ENCODE measurements at places on chromosomes 2 and 18.

DNA sequence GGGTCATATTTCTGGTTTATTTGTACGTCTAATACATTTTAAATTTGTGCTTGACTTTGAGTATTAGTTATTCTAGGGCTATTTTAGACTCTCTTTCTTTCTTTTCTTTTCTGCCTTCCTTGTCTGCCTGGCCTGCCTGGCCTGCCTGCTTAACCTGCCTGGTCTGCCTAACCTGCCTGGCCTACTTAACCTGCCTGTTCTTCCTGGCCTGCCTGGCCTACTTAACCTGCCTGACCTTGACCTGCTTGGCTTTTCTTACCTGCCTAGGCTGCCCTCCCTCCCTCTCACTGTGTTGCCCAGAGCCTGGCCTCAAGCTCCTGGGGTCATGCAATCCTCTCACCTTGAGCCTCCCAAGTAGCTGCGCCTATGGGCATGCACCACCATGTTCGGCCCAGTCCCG is 83.7 kb downstream of the PMAIP1 start:
- no peak for DNase-seq

DNA sequence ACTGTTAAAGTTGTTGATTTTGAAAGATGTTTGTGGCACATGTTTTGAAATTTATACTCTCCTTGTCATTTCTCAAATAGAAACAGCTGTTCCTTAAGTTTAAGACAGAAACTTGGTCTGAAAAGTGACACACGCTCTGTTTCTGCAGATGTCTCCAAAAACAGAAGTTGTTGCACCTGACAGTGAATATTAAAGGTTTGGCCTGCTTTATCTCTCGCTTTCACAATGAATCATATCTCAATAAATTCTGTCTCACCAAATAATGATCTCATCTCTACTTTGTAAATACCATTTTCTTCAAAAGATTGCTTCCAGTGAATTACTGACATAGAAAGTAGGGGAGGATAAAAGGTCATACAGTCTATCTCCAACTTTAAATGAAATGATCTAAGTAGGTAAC is 294.9 kb upstream of the SYT4 start:
- DNase-seq: no peak

DNA sequence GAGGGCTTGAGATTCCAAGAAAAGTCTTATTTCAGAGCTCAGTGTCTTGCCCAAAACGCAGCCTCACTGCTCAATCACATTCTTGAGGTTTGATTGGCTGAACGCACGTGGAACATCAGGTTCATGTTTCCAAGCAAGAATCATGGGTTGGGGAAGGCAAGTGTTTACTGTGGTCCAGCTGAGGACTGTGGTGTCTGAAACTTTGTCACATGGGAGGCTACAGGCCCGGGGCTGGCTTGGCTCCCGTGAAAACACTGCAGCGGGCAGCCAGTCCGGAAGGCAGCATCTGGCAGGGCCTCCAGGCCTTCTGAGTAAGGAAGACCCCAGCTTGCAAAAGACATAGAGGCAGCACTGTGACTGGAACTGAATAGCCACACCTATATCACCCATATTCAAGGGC is 84.7 kb downstream of the POLR1A start:
- no peak for DNase-seq

DNA sequence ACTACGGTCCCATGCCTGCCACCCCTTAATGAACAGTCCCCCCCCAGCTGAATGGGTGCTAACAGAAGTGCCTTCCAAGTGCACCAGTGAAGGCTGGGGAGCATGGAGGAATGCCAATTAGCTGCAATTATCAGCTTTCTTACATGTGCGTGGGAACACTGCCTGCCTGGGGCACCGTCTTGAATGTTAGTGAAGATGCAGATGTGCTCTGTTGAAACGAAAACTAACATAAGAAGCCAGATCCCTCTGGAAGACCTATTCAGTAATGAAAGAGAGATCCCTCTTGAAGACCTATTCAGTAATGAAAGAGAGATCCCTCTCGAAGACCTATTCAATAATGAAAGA is 154.5 kb downstream of the CLIP4 start:
- no peak for DNase-seq

DNA sequence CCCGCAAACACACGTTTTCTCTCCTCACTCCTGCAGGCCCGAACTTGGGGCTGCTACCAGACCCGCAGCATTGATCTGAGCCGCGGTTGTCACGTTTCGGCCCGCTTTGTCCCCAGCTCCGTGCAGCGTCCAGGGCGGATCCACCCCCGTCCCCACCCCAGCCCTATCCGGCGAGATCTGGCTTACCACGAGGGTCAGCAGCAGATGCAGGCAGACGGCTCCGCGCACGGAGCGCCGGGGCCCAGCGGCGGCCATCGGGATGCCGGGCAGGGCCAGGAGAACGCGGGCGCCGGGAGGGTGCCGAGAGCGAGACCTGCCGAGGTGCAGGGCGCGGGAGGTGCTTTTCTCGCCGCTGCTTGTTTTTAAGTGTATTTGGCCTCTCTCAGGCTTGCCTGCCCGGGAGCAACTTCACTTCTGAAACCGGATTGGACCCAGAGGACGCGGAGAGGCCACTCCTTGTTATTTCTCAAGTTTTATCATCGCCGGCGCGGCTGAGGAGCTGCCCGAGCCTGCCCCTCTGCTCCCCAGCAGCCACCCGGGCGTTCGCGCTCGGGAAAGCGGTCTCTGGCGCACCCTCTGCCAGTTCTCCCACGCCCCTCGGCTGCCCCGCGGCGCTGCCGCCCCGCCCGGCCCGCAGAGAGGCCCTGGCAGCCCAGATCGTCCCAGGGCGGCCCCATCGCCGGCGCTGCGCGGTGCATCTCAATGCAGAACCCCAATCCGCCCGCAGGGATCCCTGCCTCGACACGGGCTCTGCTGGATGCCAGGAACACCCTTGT is at the start of gene DSC3:
TSS of gene DSC3 (minus strand) at position 337 of the 776 bp plus-strand sequence. CDS start at position 255, 82 bp downstream.
- peak; percentile 63 for DNase-seq

GRCh38 chr2:241309684-241310117 is 5.8 kb downstream of the HDLBP start:
- DNase-seq: no peak

DNA sequence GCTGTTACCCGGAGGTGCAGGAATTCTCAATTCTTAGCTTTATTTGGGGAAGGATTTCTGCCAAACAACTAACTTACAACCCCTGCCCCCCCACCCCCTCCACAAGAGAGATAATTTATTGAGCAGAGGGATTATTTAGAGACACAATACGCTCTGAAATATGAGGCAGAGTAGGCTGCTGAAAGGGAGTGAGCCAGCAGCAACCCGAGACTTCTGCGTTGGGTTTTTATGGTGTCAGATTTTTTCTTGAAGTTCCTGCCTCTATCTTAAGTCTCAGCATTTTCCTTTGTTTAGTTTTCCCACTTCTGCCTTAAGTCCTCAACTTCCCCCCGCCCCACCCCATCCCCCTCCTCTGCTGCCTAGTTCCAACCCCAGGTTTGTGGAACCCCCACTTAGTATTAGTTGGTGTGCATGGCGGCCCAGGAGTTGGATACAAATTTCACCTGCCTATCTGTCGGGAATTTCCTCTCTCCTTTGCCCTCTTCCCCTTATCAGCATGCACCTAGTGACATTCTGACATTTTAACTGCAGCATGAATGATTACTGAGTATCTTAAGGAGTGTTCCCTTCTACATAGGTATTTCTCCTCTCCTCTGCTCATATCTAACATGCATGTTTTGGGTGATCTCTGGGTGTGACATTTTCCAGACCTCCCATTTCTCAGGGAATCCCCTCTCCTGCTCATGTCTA is 1635.9 kb upstream of the LRRTM1 start:
- DNase-seq: no peak

DNA sequence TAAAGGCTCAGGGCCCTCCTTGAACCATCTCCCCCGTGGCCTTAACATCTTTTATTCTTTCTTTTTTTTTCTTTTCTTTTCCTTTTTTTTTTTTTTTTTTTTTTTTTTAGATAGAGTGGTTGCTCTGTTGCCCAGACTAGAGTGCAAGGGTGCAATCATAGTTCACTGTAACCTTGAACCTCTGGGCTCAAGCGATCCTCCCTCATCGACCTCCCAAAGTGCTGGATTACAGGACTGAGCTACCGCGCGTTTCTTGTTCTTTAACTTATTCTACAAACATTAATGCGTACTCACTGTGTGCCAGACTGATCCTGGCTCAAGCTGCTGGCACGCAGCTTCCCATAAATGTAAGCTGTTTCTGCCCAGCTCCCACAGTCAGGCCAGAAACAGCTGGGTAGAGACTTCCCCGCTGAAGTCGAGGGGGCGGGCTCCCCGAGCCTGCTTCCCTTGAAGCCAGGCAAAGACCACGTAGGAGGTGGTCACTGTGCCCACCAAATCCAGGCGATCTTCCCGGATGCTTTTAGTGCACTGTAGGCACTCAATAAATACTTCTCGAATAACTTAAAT is 29.2 kb upstream of the ATP6V1B1 start:
- DNase-seq: no peak

DNA sequence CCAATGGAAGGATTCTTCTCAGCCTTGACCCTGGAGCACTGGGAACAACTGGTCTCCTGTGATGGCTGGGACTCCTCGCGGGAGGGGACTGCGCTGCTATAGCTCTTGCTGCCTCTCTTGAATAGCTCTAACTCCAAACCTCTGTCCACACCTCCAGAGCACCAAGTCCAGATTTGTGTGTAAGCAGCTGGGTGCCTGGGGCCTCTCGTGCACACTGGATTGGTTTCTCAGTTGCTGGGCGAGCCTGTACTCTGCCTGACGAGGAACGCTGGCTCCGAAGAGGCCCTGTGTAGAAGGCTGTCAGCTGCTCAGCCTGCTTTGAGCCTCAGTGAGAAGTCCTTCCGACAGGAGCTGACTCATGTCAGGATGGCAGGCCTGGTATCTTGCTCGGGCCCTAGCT is 28.8 kb downstream of the LIPG start:
- no peak for DNase-seq

DNA sequence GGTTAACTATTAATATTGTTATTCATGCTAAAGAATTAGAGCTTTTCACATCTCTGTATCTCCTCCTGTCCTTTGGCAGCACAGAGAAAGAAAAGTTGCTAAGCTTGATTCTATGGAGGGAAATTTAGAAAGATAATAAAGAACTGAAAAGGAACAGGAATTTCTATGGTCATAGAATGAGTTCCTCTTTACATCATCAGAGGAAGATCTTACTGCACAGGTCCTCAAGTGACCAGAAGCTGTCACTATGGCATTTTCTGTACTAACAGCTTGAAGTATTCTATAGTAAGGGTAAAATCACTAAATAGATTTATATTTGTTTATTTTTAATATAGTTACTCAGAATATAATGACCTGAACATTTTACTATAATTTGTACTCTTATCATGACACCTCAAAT is 6.0 kb upstream of the PRKD3 start:
- no peak for DNase-seq

GRCh38 chr18:51438797-51439350 is 241.4 kb upstream of the MEX3C start:
- no peak for DNase-seq

DNA sequence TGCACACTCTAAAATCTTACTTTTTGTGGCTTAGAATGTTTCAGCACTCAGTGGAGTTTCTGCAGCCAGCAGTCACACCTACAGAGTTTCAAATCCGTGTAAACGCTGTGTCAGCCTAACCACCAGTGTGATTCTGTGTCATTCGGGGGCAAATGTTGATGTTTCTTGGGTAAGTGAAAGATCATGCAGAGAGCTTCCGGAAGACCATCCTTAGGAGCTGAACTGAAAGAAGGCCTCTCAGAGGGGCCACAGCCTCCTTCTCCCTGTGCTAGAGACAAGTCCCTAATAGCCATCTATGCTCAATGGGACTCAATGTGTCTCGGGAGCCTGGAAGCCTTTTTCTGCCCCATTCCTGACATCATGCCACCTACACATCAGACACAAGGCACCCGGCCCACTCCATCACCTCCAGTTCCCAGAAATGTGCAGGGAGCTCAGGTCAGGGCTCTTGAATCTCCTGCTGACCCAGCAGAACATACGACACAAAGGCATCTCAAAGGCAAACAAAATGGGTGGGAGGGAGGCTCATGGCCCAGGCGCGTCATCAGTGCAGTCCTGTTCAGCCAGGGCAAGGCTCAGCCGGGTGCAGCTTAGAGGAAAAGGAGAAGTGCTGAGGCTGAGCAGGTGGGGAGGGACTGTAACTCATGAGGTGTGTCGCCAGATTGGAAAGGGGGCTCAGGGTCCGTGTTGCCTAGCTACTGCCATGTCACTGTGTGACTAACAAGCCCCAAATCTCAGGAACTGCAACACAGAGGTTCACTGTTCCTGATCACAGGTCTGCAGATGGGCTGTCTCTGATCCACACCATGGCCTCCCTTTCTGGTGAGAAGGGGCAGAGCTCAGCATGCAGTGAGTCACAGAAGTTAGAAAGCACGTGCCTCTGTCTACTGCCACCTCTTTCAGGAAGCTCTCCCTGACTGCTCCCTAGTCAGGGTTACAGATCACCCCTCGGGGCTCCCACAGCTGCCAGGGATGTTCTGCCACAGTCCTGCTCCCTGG is 82.0 kb downstream of the SMAD7 start:
- peak; percentile 23 for DNase-seq

GRCh38 chr2:241460631-241461030 is 47.8 kb downstream of the STK25 start:
- no peak for DNase-seq

- no peak for DNase-seq
These were observed 437.9 kb downstream of the PIK3C3 start for GRCh38 chr18:42392926-42393325.

DNA sequence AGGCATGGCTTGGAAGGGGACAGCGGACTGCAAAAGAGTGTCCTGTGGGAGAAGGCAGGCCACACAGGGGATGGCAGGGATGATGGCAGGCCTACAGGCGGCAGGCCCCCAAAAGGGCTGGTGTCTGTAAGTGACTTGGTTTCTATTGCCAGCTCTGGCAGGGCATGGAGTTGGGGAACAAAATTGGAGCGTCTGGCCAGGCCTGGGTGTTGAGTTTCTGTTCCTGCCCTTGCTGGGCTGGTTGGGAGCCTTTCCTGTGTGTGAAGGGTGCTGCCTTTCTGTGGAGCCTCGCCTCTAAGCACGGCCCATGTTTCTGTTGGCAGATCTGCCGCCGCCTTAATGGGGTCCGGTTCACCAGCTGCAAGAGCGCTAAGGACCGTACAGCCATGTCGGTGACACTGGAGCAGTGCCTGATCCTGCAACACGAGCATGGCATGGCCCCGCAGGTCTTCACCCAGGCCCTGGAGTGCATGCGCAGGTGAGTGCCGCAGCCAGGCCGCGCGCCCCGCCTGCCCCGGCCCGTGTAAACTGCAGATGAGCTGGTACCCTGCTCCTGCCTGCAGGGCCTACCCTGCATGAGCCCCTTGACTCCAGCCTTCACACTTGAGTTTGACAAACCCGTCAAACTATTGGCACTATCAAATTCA is 31.5 kb downstream of the COA5 start:
- no peak for DNase-seq

DNA sequence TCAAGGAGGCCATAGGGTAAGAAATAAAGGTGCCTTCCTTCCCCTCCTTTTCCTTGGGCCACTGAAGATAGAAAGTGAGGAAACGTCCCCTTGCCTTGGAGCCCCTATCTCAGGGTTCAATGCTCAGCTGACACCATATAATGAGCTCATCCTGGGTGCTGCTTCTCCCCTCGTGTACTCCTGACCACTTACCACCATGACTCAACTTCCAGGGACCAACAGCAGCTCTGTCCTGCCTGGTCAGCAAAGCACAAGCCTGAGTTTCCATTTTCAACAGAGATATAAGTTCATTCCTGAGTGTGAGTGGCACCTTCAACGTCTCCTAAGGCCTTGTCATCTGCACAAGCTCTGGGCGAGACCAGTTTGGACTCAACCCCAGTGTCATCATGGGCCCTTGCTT is 151.2 kb downstream of the CAPN13 start:
- DNase-seq: no peak

GRCh38 chr2:9757501-9758264 is 85.6 kb upstream of the TAF1B start:
- DNase-seq: no peak
